Epithelial cell of proximal tubule (primary cell): ENCODE measurements at places on chromosomes 3 and 15. TPM values are rescaled to one million over a fixed set of nuclear protein-coding genes. Genes with fewer than 3 reads are reported as not detected.

- DNase-seq, result no peak
These were observed 123.8 kb downstream of the C3orf70 start for GRCh38 chr3:185029086-185029485.

DNA sequence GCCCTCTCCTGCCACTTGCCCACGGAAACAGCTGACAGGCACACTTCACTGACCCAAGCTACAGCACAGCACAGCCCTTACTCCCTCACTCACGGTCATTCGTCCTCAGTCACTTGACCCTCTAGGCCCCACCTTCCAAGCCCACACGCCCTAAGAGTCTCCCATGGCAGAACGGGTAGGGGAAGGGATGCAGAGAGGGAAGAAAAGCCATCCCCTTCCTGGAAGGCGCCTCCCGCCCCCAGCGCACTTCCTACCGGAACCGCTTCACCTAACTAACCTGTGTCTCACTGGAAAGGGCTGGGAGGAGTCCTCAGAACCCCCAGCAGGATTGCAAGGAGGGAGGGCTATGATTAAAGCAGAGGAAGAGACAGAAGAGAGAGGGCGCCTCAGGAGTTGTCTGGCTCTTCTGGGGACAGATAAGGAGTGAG lies 22.9 kb downstream of the EPHB3 start:
- no peak for DNase-seq

GRCh38 chr15:101563176-101563796 lies 73.8 kb upstream of the PCSK6 start:
- DNase-seq, result no peak

ST3GAL6 gene
- total RNA-seq, result 1.8 and 3.9 TPM in 2 replicates
